SK-N-SH (cell line): ENCODE measurements at places on chromosomes 11 and 22.

DNA sequence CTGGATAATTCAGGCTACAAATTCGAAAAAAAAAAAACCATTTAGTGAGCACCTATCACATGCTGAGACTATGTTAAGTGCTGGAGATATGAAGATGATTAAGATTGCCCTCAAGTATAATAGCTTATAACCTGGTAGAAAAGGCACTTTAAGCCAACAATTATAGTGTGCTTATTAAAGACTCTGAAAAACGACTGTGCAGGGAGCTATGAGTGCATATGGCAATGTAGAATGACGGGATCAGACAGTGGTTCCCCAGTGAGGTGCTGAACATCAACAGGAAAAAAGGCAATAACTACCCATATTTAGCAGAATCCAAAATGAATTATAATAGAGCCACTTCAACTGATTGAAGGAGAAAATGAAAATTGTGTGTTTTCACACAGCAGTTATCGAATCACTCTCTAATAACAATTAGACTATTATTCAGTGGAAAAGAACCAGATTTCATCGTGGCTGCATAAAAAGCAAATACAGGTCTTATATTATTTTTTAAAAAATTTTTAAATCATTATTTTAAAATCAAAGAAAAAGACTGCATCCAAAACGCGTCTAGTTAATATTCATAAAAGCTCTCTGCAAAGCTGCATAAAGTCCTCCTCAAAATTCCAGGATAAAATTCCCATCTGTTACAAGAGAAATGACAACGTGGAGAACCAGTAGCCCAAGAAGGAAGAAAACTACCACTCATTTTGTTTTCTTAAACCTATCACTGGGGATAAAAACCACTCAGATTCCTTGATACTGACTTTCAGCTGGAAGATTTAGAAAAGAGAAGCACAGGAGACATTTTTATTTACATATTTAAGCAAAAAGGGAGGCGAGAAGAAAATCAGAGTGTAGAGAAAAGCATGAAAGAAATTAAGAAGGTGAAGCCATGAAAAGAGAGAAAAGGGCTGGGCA is 1.1 kb downstream of the MTMR2 start:
- no peak for DNase-seq

GRCh38 chr22:36183446-36183845 is 18.2 kb downstream of the APOL4 start:
- no peak for DNase-seq

DNA sequence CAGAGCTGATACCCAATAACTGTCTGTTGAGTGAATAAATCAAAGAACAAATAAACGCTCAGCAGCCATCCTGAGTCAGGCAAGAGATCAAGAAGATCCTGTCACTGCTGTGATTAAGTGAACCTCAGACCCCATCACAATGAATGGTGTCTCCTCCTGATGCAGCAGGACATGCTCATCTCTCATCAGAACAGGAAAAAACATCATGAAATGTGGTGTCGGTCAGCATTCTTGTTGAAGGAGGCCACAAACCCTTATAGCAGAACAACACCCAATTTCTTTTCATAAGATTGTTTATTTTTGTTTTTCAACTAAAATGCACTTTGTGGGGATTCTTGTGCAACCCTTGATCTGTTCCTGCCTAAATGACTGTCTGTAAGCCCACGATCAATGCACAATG is 60.3 kb downstream of the SYTL2 start:
- DNase-seq, result no peak

DNA sequence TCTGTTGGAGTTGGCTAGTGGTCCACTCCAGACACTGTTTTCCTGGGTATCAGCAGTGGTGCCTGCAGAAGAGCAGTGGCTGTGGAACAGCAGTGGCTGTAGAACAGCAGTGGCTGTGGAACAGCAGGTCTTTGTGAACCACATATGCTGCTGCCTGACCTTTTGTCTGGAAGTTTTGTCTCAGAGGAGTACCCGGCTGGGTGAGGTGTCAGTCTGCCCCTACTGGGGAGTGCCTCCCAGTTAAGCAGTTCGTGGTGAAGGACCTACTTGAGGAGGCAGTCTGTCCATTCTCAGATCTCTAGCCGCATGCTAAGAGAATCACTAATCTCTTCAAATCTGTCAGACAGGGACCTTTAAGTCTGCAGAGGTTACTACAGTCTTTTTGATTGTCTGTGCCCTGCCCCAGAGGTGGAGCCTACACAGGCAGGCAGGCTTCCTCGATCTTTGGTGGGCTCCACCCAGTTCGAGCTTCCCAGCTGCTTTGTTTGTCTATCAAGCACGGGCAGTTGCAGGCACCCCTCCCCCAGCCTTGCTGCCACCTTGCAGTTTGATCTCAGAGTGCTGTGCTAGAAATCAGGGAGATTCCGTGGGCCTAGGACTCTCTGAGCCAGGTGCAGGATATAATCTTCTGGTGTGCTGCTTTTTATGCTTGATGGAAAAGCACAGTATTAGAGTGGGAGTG is 89.1 kb upstream of the TRIM48 start:
- no peak for DNase-seq

DNA sequence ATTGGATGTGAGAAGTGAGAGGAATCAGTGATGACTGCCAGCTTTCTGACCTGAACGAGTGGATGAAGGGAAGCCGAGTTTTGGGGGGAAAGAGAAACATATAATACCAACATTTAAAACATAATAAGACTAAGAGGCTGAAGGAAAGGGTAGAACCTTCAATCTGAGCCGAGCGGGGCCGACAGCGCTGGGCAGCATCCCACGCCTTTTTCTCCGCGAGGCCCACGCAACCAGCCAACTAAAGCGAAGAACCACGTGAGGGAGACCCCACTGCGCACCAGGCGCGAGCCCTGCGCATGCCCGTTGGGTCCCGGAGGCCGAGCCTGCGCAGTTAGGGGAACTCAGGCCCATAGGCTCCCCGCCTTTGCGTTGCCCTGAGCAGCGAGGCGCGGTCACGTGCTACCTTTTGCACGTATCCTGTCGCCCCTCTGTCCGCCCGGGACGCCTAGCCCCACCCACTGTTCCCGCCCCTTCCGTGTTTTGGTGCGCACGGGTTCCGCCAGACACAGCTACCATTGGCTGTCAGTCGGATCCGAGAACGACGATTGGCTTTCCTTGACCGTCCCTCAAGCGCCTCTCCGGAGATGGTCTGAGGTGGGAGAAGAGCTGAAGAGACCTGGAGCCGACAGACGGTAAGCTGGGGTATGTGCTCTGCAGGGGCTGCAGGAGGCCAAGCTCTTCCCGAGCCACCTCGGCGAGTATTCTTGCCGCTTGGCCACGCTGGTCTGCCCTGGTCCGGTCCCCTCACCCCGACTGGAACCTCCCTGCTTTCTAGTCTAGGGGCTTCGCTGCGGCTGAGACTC is at the start of gene HINFP:
Gene HINFP (plus strand): TSS at position 573 of the 803 bp plus-strand sequence. CDS start 5,365 bp downstream, outside the sequence.
- peak; percentile 98 for DNase-seq

DNA sequence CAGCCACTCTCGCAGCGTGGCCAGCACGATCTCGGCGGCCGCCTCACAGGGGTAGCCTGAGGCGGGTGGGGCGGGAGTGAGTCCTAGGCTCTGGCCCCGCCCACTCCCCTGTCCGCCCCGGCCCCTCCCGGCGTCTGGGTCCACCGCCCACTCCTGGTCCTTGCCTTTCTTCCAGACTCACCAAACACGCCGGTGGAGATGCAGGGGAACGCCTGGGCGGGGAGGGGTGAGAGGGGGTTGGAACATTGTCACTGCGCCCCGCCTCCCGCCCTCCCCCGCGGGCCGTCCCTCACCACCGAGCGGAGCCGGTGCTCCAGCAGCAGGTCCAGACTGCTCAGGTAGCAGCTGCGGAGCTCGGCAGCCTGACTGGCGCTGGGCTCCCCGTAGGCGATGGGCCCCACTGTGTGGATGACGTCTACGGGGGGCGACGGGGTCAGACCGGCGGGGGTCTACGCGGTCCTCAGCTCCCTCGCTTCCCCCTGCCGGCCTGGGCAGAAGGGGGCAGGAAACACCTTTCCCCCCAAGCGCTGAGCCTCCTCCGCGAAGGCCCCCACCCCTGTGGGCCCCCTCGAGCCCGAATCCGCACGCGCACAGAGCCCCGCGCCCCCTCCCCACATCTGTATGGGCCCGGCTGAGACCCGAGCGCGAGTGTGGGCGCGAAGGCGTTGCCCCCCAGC is 13.2 kb downstream of the OTUB1 start:
- peak; percentile 66 for DNase-seq

DNA sequence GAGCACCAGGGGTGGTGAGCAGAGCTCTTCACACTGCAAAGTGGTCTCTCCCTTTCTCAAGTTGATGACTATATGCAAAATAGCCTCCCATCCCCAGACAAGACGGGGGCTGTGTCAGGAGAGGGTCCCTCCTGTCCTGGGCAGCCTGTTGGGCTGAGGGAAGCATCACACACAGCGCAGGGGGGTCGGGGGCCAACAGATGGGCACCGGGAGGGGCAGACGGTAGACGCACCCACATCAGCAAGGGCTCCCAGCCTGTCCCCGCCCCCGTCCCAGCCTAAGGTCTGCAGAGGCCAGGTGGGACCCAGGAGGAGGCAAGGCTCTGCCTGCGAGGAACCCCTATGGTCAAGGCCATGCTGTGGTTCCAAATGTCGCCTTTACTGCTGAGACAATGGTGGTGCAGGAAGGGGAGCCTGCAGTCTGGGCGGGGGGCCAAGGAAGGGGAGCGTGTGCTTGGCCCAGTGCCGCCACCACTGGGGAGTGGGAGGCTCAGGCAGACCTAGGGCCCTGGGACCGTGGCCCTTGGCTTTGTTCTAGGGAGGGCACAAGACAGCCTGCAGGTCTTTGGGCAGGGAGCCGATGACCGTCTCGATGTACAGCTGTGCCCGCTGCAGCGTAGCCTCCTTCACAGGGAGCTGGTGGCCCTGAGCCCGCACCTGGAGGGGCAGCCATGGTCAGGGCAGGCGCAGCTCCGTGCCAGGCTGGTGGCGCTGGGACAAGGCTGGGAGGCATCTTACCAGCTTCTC is 4.3 kb upstream of the PLXNB2 start:
- no peak for DNase-seq

- no peak for DNase-seq
Observed at GRCh38 chr11:46118702-46119351, 2.4 kb downstream of the PHF21A start.
